ENCODE measurements at places on chromosomes 5 and 9. TPM values are rescaled to one million over a fixed set of nuclear protein-coding genes. Genes with fewer than 3 reads are reported as not detected.

GRCh38 chr9:122096620-122097415 lies 3.7 kb upstream of the TTLL11 start:
- DNase-seq: no peak

GRCh38 chr5:180304431-180305375 lies 12.8 kb upstream of the MAPK9 start:
- no peak for DNase-seq

- DNase-seq: no peak
Measured at GRCh38 chr5:72487177-72487576, 20.0 kb downstream of the ZNF366 start.

- DNase-seq: no peak
Measured at GRCh38 chr9:95731876-95732275, 143.6 kb upstream of the ERCC6L2 start.

- no peak for DNase-seq
Measured at GRCh38 chr5:28234356-28234968, 1196.1 kb upstream of the CDH9 start.

DNA sequence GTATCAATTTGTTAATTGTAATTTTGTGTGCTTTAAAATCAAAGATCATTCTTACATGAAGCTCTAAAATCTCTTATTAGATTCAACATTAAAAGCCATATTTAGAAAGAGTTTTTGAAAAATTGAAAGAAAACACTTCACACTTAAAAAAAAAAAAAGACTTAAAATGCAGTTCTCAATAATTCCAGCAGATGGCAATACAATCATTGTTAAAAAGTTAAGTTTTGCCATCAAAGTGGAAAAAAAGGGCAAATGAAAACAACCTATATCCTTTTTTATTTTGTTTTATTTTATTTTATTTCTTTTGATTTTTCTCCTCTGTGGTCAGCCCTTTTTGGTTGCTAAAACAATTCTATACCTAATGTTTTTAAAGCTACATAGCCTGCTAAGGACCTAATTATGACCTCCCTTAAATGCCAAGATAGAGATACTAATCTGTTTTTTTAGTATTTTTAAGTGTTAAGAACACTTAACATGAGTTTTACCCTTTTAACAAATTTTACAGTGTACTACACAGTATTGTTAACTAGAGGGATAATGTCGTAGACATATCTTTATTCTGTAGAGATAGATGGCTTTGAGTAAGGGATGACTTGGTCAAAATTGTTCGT lies 154.2 kb upstream of the DAB2 start:
- DNase-seq: no peak

The IFNE gene
- total RNA-seq: not detected

The EEIG1 gene
- total RNA-seq: 56.9 TPM

DNA sequence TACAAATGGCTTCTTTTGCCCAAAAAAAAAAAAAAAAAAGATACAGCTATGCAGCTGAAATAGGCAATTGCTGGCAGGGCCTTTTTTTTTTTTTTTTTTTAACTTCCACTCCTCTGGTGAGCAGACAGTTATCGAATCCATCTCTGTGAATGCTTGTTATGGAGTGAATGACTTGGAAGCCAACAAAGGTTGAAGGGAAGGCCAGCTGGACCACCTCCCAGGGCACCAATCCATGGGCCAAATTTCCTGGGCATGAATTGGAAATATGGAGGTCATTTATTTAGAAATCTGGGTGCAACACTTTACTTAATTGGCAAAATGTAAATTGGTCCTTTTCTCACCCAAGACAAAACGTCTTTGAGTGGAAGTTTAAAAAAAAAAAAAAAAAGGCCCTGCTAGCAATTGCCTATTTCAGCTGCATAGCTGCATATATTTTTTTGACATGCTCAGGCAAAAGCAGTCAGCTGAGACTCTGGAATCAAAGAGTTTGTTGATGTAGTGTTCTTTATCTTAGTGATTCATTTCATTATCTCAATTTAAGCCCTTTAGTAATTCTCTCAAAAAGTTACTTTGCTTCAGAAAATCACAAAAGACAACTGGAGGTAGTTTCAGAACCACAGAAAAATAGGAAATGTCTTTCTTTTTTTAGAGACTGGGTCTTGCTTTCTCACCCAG lies 392.2 kb upstream of the KLF4 start:
- no peak for DNase-seq

Measured in posterior vena cava (tissue), 2 donors.